ENCODE measurements at places on chromosomes 11 and 22.

- DNase-seq = no peak
Measured at GRCh38 chr22:32119568-32120235, 39.4 kb downstream of the C22orf42 start.

DNA sequence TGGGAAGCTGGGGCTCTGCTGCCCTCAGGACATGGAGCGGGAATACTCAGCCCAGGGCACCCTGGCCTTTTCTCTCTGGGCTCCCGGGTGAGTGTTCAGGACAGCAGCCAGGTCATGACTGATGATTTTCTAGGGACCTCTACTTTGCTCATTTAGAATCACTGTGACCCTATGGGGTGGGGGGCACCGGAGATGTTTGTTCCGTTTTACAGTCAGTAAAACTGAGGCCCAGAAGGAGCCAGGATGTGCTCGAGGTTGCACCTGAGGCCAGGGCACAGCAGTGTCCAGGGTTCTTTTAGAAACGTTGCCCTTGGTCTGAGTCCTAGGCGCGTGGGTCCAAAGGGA, 48.1 kb downstream of the SMIM38 start:
- no peak for DNase-seq

DNA sequence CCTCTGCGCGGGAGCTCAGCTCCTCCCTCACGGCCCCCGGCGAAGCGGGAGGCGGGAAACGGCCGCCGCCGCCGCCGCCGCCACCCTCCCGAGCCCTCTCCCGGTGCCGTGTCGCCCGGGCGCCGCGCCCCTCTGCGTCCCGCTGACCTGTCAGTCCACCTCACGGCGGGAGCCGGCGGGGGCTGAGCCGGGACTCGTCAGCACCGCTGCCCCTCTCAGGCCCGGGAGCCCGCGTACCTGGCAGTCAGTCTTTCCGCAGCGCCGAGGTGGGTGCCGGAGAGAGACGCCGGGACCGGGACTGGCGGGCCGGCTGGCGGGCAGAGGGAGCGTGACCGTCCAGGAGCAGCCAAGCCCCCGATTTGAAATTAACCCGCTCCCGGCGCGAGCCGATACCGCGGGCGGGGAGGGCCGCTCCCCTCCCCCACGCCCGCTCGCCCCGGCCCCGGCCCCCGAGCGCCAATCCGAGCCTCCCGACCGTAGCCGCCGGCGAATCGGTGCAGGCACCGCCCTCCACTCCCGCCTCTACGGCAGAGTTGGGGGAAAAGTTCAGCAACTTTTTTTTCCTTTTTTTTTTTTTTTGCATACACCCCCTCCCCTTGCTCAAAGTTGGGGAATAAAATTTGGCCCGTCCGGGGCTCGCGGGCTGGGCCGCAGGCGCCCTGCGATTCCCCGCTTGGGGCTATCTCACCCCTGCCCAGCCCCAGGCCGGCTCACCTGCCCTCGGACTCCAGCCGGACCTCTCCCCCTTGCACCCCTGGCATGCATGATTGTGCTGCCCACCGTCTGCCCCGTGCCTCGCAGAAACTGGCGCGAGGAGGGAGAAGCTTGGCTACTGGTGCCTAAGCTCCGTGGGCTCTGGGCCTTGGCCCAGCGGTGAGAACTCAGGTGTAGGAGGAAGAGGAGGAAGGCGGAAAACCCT, 774 bp upstream of the E2F8 start:
- DNase-seq = no peak

DNA sequence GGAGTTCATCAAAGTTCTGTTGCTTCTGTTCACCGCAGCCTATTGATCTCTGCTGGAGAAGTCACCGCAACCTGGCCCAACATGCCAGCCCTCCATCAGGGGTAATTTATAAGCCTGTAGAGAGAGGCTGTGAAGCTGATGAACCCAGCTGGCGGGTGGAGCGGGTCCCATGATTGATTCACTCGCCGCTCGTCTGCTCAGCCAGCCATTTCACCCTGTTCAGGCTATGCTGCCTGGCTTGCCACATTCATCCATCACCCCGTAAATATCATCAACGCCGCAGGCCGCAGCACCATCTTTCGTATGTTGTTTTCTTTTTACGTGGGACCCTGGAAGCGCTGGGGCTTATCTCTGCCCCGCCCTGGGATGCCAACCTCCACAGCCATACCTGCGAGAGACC, 116.7 kb upstream of the OPCML start:
- no peak for DNase-seq

GRCh38 chr11:93116641-93117441, 81.0 kb downstream of the SLC36A4 start:
- DNase-seq = no peak

DNA sequence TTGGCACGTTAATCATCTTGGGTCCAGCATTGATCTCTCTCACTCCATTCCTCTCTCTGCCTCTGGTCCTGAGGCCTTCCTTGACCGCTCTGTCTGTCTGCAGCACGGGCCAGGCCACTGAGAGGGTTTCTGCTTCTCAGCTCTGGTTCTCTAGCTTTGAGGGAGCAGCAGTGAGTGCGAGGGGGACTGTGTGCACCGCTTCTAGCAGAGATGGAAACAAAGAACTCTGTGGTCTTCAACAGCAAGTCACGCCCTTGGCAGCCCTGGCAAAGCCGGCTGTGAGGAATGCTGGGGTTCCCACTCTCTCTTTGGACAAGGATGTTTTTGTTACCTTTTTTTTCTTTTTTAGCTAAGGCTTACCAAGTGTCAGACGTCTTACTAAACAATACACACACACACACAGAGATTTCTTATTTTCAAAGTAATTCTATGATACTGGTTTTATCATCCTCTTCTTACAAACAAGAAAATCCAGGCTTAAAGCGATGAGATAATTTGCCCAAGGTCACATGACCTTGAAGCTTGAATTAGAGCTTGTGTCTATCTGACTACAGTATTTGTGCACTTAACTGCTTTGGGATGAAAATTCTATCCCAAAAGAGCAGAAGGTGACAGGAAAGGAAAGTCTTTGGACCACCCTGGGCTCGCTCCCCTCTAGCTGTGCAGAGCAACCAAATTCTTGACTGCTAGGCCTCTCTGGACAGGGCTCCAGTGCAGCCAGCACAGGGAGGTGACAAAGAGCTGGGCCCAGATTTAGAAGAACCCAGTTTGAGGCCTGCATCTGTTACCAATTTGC, 293.2 kb downstream of the NTM start:
- no peak for DNase-seq

GRCh38 chr11:20022363-20023081, 137.8 kb downstream of the DBX1 start:
- no peak for DNase-seq

GRCh38 chr22:40997520-40997919, 46.3 kb downstream of the RBX1 start:
- DNase-seq = no peak

DNA sequence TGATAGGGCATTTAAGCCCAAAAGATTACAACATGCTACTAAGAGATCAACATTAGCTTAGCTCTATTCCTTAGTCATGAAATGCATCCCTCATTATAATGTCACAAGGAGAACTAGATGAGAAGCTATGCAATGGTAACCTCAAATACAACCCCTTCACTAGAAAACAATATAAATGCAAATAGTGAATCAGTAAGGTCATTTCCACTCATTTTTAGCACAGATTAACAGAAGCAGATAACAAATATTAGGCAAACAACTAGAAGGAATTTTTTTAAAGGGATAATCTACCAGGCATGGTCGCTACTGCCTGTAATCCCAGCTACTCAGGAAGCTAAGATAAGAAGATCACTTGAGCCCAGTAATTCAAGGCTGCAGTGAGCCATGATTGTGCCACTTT, 28.2 kb downstream of the SIK3 start:
- DNase-seq = no peak

GRCh38 chr11:61106296-61106695, 4.0 kb downstream of the CD5 start:
- DNase-seq = no peak

DNA sequence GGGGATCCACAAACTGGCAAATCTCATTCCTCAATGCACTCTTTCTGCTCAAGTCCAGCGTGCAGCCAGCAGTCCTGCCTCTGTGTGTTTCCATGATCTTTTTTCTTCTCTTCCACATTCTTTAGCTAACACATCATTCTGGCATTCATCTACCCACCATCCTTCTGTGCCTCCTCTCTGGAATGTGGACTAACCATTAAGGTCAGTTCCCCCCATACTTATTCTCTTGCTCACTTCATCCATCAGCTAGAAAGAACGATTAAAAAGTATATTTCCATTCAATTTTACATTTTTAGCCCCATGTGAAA, 7.8 kb downstream of the KIRREL3 start:
- peak; percentile 75 for DNase-seq

- DNase-seq = no peak
Measured at GRCh38 chr11:1655168-1656060, 25.8 kb downstream of the KRTAP5-5 start.

DNA sequence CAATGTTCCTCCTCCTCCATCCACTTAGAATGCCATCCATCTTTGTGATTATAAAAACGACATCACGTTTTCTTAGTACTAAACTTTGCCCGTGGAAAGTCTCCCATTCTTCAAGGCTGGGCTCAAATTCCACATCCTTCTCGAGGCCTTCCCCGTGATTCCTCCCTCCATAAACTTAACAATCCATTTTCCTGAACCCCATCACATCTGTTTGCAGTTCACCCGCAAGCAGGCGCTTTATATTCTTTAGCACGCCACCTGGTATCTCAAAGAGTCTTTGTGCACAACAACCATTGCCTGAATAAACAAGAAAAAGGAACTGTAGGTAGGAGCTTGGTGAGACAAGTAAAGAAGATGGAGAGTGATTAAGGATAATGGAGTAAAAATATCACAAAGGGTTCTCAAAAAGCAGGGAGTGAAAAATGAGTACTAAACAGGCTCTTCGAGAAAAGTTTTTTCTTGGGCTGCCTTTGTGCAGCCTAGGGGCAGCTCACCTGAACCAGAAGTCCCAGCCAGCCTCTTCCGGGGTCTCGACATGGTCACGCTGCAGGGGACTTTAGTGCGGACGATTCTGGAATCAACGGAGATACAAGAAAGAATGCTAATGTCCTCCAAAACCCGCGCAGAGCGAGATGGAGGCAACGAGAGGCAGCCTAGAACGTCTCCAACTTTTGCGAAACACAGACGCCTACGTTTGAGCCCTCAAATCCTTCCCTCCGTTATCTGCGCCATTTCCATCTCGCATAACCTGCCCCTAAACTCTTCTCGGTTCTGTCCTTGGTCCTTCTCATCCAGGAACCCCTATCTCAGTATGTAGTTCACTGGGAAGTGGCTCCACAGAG, 585 bp downstream of the THYN1 start:
- DNase-seq = peak; percentile 25

DNA sequence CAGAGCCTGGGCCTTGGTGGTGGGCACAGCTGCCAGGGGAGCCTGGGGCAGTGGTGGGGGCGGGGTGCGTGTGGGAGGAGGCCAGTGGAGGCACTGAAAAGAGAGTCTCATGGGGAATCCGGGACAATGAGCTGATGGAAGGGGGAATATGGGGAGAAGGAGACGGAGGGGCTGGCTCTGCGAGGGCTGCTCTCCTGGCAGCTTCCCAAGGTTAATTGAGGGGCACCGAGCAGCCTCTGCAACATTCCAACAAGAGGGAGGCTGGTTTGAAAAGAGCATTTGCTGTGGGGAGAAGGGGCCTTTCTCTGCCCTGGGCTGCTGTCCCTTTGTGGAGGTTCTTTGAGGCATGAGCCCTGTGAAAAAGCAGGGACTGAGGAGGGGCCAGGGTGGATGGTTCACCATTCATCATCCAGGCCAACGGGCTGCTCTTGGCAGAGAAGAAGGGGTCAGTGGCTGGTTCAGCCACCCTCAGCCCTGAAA, 9.4 kb upstream of the IGSF9B start:
- DNase-seq = no peak

DNA sequence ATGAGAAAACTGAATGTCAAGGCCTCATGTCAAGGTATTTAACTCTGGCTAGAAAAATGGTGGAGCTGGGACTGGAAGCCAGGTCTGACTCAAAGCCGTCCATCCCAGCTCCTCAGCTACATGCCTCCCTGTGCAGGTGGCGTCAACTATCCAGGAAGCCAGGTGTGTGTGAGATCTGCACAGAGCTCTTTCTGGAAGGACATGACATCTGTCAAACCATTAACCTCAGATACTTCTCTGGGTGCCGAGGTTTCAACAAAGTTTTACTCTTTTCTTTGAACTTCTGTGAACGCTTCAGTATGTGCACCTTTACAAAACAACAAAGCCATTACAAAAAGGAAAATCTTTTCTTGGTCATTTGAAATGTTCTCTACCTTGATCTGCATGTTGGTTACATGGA, 7.0 kb upstream of the CASTOR1 start:
- DNase-seq = no peak

DNA sequence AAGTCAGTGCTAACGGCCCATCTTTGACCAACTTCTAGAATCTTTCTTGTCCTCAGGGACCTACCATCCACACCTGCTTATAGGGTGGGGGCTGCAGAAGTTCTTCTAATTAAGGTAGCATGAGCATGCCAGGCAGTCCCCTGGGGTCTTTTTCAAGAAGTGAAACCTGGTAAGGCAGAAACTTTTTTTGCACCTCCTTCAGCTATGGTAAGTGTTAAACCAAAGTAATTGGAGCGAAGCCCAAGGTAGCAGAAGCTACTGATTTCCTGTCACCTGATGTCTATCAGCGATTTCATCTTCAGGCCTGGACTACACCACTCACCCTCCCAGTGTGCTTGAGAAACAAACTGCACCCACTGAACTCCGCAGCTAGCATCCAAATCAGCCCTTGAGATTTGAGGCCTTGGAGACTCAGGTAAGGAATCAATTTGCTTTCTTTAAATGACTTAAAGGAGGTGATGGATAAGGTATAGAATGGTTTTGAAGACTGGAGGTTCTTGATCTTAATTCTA, at the start of gene MS4A1:
Gene MS4A1 (plus strand): TSS at position 317 of the 512 bp plus-strand sequence. CDS start 6,528 bp downstream, outside the sequence.
- DNase-seq = no peak

DNA sequence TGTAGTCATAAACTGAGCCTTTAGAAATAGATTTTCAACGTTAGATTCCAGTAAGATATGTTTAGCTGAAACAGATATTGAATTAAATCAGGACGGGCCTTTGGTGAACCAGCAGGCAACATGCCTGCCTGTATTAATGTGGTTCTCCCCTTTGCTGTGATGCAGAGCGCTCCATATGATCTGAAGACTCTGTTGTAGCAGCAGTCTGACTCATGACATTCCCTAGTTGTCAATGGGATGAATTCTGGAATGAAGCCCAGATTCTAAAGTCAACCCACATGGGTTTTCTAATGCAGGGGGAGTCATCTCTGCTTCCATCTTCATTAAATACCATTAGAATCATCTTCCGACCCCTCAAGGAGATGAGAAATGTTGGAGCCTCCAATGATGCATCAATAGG, 864.5 kb downstream of the NTM start:
- peak; percentile 40 for DNase-seq

- DNase-seq = no peak
Measured at GRCh38 chr22:47713941-47714340, 951.5 kb downstream of the TBC1D22A start.

DNA sequence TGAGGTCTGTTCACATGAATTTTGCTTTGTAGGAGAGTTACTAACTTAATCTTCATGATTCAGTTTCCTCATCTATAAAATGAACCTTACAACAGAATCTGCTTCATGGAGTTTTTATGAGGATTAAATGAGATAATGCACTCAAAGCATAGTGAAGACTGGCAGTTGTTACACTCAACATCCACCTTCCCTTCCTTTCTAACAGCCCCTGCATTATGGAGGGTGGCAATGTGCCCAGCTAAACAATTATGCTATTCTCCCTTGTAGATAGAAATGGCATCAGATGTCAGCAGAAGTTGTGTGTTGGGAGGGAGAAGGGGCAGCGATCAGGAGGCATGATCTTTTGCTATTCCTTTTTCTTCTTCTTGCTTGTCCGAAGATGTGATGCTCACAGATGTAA, 6.5 kb downstream of the POU2AF1 start:
- DNase-seq = no peak

- DNase-seq = no peak
Measured at GRCh38 chr22:46557736-46558480, 20.5 kb upstream of the CELSR1 start.

- no peak for DNase-seq
Measured at GRCh38 chr11:36239636-36240035, 49.6 kb downstream of the COMMD9 start.

- no peak for DNase-seq
Measured at GRCh38 chr22:40719599-40719998, 40.3 kb downstream of the MCHR1 start.
